ENCODE measurements at places on chromosomes 2 and 18. TPM values are rescaled to one million over a fixed set of nuclear protein-coding genes. Genes with fewer than 3 reads are reported as not detected.

The TDRD15 gene
- 0.03 TPM for polyA plus RNA-seq

The CD226 gene
- polyA plus RNA-seq = 2.3 TPM

The COLEC11 gene
- polyA plus RNA-seq = 1.0 TPM

The IL1R2 gene
- polyA plus RNA-seq = 0.36 TPM

GRCh38 chr18:3075491-3075890, 62.5 kb upstream of the LPIN2 start:
- DNase-seq = no peak

- no peak for DNase-seq
These were observed 5.1 kb downstream of the SERPINB2 start for GRCh38 chr18:63892566-63892965.

DNA sequence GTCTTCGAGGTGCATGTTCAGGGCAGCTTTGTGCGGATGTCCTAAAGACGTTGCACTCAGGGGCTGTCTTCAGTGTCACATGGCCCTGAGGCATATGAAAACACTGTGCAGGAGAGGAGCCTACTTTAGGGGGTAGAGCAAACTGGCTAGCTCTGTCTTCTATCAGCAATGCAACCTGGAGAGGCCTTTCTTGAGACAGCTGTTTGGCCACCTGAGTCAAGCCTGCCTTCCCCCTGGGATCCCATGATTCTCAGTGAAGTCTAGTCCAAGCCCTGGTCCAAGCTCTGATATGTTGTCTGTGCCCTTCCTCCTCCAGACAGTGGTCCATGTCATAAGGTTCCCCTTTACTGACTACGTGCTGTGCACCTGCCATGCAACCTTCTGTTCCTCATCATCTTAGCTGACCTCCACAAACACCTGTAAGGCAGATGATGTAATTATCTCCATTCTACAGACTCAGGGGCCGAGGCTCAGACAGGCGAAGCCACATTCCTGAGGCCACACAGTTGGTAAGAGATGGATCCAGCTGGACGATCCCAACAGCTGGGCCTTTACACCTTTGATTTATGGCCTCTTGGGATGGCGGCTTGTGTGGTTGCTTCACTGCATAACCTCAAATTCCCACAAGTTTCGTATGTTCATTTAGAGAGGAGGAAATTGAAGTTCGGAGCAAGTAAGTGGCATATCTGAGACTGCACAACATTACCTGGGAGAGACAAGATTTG, 109.9 kb downstream of the COPS8 start:
- DNase-seq = no peak

GRCh38 chr2:165402162-165402561, 67.3 kb upstream of the CSRNP3 start:
- DNase-seq = no peak

- DNase-seq = no peak
These were observed 4.3 kb downstream of the MYL12A start for GRCh38 chr18:3251963-3252277.

DNA sequence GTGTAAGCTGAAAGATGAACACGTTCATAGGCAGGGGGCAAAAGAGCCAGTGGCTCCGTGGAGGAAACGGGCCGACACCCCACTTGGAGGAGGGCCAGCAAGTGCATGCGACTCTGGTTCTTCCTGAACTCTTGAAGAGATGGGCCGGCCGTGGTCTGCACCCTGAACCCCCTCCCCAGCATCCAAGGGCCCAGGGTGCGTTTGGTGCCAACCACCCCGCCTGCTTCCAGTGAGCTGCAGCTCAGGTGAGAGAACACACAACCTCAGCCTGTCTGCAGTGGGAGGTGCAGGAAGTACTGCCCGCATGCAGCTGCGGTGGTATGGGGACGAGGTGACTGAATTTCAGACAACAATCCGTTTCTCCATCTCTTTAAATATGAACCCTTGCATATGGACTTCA, 58.9 kb downstream of the ADNP2 start:
- DNase-seq = no peak
